ENCODE measurements at places on chromosomes 6 and 20.

DNA sequence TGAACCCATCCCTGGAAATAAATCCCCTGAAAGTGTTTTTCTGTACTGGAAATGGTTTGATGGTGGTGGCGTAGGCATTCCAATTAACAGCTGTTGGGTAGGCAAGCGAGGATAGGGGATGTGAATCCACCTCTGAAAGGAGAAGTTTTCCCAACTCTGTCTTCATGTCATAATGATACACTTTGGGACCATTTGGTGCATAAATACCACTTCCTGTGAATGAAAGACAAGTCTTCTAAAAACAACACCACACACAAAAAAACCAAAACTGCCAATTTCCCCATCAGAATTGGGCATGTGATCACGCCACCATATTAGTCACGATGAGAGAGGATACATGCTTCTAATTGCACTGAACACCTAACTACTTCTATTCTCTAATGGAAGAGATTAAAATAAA is 6.4 kb downstream of the VNN2 start:
- DNase-seq, result no peak

DNA sequence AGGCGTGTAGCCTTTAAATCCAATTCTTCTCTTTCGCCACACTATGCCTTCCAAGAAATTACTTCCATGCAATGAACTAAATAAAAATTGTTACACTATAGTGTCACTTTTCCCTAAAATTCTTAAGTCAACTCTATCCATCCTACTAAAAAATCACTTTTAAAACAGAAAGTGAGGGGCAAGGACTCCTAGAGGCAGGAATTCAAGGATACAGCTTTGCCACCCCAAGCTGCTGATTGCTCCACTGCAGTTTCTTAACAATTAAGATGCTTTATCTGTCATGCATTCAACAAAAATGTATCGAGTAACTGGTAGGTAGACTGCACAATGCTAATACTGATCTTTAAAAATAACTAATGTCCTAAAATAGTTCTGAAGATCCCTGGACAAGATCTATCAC is 4.3 kb downstream of the MCM9 start:
- no peak for DNase-seq

- DNase-seq, result no peak
These were observed 330.5 kb downstream of the EPHA7 start for GRCh38 chr6:93088621-93089501.

- no peak for DNase-seq
These were observed 17.5 kb downstream of the TGM3 start for GRCh38 chr20:2313316-2313715.

DNA sequence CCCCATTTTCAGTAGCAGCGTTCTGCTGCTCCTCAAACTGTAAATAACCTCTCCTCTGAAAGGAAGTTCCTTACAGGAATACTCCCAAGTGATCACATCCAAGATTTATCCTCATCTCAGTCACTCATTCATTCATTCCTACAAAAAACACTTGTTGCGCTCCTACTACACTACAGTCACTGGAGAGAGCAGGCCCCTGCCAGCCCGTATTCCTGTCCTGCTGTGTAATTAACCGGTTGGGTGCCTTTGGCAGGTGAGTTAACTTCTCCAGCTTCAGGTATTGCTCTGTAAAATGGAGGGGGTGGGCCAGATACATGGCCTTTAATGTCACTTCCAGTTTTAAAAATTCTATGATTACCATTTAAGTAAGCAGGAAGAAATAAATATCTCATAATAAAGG is 15.0 kb upstream of the ZBTB24 start:
- DNase-seq, result no peak

DNA sequence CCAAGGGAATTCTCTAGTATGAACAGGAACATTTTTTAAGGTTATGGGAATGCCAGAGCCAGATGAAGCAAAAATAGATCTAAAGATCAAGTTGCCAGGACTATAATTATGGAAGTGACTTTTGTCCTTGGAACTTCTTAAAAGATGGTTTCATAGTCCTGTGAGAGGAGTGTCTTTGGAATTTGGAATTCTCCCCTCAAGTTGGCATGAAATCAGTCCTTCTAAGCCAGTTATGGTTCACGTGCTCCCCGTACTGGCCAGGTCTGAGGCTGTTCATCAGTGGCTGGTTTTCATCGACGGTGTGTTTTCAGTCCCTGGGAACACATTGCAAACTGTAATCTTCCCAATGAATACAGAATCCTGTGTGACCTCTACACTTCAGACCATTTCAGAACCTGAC is 63.1 kb downstream of the VGLL2 start:
- no peak for DNase-seq

- peak; percentile 22 for DNase-seq
These were observed 51.1 kb downstream of the ARID1B start for GRCh38 chr6:156828280-156828703.

DNA sequence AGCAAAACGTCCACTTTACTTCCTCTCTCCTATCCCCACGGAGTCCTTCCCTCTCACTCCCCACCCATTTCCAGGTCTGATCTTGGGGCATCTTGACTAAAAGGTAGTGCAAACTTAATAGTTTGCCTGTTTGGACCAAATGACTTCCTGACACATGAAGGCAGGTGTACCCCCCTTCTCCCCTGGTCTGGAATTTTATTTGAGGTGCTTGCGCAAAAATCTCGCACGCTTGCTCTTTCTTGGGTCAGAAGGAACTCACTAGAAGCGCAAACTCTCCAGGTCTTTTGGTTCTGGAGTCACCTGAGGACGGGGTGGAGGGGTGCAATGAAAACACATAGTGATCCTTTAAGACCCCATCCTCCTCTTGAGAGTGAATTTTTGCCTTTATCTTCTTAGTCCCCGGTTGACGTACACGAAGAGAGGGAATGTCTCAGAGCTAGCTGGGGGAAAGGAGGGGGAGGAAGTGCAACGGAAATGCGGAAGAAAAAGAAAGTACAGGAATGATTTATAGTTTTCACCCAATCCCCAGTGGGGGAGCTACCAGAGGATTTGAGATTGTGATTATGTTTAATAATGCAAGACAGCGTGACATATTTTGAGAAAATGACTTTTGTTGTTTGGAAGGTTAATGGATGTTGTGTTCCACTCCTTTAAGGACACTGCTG is 4.9 kb downstream of the ADGRB3 start:
- DNase-seq, result no peak

- DNase-seq, result no peak
These were observed at the start of gene METTL24 for GRCh38 chr6:110357664-110358552. TSS of gene METTL24 (minus strand) at chr6:110358349. CDS start at chr6:110358272, 77 bp downstream.

GRCh38 chr6:4459032-4459431 is 317.2 kb upstream of the CDYL start:
- no peak for DNase-seq

DNA sequence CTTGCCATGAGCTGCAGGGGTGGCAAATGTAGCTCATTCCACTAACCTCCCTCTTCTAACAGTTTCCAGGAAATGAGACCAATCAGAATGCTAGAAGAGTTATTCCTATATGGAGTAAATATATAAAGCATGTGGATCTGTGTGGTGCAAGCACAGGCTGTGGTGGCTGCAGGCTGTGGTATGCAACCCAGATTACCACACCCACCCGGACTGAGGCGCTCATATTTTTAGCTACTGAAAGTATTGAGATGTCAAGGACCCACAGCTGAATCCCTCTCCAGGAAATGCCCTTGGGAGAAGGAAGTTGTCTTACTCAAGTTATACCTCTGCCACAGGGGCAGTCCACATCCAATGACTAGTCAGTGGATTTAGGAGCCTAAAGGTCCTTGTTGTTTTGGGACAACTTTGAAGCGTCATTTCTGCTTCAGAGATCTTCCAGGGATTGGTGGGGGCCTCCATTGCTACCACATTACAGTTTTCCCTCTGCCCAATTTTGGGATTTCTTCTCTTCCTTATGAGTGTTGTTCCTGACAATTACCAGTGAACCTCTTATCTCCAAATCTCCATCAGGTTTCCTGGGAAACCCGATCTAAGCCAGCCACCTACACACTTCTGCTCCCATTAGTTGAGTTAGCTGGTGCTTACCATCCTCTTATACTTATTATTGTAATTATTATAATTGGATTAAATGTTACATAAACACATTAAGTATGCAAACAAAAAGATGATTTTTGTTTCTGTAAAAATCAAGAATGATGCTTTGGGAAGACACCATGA is 12.1 kb upstream of the REPS1 start:
- DNase-seq, result no peak

DNA sequence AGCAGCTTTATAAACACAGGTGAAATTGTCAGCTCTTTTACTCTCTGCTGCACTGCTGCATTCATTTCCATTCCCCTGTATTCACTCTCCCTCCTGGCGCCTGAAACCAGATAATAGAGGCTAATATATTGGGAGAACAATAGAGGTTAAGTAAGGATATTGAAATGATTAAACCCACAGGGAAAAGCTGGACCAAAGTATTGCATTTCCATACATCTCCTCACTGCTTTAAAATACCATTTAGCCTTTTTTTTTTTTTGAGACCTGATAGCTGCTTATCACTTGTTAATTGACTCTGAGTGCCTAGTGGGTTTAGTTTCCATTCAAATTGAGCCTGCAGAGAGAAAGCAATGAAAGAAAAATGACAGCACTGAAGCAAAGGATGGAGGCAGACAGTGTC is 540.5 kb upstream of the IMPG1 start:
- no peak for DNase-seq

DNA sequence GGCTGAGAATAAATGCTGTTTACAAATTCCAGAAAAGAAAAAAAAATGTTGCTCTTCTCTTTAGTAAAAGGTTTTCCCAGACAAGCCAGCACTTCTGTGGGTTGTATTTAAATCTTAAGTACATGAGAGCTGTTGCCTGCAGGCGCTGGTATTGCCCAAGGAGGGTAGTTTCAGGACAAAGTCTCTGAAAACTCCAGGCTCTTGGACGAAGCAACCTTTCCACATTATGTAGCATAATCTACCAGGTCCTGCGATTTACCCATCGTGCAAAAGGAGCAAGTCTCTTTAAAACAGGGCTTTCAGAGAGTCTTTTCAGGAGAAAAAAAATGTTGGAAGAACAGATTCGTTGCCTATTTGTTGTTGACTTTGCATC is 65.6 kb downstream of the PLG start:
- DNase-seq, result no peak

DNA sequence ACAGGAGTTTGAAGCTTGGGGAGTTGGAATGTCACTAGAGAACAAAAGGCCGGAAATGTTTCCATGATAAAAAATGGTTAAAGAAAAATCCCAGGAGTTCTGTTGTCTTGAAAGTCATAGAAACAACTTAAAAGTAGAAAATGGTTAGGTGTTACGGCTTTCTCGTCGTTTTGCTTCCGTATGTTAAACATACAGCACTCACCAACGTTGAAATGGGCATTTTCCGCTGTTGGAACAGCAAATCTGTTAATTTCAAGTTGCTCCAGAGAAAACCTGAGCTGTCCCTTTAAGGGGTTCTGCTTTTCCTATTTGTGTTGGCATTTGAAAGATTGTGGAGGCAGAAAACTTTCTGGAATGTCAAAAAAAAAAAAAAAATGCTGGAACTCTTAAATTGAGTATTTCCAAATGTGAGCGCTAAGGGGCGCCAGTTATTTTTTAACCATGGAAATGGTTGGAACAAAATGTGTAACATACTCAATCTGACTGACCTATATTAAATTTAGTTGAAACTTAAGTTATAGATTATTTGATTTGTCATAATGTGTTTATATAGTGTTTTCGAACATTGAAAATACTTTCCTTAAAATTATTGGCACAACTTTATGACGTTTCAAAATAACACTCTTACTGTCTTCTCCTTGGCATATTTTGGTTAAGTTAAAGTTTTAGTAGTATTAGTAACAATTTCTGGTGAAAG is 2.2 kb downstream of the QKI start:
- DNase-seq, result peak; percentile 46

DNA sequence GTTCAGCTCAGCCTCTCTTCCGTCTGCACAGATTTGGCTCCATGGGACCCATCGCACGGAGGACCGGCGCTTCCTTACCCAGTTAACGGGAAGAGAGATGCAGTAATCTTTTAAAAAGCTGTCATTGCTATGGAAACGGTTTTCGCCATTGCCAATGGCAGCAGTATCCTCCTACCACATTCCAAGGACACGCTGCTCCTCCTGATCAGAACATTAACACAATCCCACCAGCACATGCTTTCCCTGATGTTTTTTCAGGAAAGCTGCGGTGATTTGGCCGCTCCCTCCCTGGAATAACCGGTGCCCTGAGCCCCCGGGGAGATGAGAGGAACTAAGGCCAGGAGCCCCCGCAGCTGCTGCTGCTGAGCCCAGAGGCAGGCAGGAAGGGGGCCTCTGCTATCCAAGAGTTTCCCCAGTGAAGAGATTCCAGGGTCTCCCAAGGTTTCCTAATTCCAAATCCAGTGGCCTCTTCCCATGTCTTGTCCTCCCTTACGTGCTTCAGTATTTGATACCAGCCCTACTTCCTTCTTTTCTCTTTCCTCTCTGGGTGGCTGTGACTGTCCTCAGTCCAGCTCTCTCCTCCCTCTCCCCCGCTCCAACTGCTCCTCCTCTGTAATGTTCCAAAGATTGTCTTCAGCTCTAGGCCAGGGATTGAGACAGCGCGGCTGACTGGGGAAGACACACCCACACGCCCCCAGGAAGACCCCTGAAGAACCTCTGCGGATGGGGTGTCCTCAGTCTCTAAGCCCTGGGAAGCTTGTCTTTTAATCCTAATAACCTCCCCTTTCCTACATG is 2.6 kb downstream of the BNIP5 start:
- DNase-seq, result no peak

- no peak for DNase-seq
These were observed 343.8 kb upstream of the MMS22L start for GRCh38 chr6:97626671-97627441.

DNA sequence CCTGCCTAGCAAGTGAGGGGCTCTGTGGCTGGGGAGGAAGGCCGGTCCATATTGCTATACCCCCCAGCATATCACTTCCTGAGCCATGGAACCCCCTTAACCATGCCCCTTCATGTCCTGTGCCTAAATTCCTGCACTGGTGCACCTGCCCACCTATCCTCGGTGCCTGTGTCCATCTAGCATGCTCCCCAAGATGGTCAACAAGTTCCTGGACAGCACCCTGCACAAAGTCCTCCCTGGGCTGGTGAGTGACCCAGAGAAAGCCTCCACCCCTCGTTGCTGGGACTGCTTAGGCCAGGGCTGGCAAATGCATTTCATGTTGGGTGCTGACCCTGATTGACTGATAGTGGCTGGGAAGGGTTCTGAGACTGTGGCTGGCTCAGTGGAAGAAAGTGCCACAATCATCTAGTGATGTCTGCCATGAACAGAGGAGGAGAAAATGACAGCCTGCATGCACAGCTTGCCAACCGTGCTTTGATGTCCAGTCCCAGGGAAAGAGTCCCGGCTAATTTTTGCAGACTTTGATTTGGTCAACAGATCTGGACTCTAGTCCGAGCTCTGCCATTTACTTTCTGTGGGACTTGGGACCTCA is 3.5 kb downstream of the BPIFB6 start:
- DNase-seq, result no peak

GRCh38 chr20:4153251-4153650 is 137.9 kb upstream of the RNF24 start:
- DNase-seq, result no peak

- DNase-seq, result no peak
These were observed 36.8 kb upstream of the SAMD3 start for GRCh38 chr6:130259557-130259956.

- no peak for DNase-seq
These were observed 230.9 kb downstream of the FOXC1 start for GRCh38 chr6:1840491-1841121.

- DNase-seq, result no peak
These were observed 51.9 kb downstream of the TRMT11 start for GRCh38 chr6:126038234-126038633.
